ENCODE measurements at places on chromosomes 16 and 17.

DNA sequence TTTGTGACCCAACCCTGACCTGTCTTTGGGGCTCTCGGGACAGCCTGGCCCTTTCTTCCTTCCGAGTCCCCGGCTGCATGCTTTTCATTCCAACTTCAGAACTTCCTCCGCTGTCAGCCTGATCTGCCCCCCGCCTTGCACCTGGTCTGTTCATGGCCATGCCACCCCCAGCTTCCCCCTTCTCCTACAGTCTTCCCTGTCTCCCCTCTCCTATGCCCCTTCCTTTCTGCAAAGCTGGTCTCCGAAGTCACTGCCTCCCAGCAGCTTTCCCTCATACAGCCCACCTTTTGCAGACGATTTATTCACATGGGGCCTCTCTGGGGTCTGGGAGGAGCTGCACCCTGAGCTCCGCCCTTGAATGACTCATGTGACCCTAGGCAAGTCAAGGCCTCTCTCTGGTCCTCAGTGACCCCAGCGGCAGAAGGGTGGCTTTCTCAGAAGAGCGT lies 47.1 kb upstream of the SDK2 start:
- DNase-seq = no peak

DNA sequence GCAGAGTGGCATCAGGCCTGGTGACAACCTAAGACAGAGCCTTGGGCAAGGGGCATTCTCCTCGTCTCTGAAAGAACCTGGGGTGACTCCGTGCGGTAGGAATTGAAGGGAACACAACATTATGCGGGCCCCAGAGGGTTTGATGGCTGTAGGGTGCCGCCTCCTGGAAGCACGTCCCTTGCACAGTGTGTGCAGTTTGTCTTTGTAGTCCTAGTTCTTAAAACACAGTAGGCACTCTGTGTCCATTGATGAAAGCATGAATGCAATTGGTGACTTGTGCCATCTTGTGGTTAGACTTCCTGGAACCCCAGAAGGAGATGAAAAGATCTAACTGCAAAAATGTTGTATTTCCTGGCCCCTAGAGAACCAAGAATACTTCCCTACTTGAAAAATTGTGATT lies 279.8 kb downstream of the UTP18 start:
- no peak for DNase-seq

DNA sequence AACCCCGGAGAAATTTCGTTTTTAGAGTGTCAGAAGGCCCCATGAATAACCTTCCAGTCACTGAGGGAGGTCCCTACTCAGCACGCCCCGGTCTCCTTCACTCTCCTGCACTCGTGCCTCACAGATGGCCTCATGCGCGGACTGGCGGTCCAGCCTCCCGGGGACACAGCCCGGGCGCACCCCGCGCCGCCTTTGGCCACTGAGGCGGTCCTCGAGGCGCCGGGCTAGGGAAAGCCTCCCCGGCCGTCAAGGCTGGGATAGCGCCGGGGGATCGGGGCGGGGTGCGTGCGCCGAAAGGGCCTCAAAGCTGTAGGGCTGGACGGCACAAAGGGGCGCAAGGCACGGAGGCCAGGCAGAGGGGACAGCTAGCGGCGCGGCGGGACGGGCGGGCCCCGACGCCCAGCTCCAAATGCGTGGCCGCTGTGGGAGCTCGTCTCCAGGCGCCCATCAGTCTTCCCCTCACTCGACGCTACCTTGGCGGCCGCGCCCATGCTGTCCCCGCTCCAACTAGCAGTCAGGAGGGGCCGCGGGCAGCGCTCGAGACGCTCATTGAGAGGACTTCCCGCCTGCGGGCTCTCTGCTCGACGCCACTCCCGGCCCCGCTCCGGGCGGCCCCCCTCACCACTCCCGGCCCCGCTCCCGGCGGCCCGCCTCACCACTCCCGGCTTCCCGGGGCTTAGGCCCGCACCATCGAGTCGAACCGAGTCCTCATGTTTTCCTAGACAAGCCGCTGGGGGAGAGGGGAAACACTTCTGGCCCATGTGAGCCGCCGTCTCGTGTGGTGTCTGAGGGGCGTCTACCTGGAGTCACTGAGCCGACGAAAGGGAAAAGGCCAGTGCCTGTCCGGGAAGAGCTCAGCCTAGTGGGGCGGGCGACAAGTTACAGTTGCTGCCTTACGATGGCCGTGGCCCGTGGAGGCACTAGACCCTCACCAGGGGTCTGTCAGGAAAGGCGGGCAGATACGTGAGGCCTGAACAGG lies at the start of gene USP6:
USP6 (plus strand) TSS at position 360 of the 979 bp plus-strand sequence. CDS start 14,336 bp downstream, outside the sequence.
- no peak for DNase-seq

DNA sequence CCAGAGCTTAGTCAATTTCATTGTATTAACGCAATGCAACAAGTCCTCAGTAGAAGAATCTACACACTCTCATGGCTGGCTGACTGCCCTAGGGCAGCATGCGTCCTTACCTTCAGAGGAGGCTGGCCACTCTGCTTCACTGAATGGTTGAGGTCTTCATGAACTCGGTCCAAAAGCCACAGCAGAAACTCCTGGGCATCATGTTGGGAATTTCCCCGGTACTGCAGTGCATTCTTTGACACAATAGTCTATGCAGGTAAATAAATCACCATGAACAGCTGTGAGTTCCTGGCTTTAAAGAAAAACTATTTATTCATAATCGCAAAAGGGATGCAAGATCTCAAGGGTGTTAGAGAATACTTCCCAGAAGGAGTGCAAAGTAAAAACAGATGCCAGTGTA lies 41.3 kb downstream of the USP31 start:
- DNase-seq = no peak

DNA sequence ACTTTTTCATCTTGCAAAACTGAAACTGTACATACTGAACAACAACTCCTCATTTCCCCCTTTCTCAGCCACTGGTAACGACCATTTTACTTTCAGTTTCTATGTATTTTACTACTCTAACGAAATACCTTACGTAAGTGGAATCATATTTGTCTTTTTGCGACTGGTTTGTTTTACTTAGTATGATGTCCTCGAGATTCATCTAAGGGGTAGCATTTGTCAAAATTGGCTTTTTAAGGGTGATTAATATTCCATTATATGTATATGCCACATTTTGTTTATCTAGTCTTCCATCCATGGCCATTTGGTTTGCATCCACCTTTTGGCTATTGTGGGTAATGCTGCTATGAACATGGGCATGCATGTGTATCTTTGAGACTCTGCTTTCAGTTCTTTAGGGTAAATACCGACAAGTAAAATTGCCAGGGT lies 10.4 kb downstream of the KPNB1 start:
- no peak for DNase-seq

DNA sequence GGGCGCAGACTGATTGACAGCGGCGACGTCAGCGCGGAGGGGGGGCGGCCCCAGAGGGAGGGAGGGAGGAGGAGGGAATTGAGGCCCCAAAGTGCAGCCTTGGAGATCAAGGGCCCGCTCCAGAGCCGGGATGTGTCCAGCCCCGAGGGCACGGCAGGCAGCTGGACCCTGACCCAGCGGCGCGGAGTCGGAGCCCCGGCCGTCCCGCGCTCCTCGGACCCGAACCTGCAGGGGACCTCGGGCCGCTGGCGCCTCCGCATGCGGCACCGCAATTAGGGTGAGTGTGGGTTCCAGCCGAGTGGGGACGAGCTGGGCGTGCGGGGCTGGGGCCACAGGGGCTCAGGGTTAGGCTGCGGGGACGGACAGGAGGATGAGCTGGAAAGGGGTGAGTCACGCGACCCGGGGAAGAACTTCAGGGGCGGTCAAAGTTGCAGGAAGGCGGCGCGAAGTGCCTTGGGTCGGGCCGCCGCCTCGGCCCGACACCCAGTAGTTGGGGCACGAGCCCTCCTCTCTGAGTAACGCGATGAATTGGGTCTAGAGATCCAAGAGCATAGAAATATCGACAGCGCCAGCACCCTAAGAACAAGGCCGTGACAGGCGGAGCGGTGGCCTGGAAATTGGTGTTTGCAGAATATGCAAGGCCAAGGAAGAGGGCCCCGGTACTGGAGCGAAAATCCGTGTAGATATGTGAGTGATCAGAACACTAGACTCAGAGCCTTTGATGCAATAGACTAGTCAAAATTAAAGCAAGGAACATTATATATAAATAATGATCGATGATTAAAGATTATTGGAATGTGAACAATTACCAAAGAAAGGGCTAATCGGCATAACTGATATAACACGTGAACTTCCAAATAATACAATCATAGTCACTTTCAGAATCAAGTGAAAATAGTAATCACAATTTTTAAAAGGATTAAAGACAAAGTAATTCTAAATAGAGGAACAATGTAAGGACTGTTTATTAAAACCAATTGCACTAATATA lies at the start of gene TBX4:
TBX4 (plus strand) TSS at position 122 of the 990 bp plus-strand sequence. CDS start 4,069 bp downstream, outside the sequence.
- DNase-seq = no peak

DNA sequence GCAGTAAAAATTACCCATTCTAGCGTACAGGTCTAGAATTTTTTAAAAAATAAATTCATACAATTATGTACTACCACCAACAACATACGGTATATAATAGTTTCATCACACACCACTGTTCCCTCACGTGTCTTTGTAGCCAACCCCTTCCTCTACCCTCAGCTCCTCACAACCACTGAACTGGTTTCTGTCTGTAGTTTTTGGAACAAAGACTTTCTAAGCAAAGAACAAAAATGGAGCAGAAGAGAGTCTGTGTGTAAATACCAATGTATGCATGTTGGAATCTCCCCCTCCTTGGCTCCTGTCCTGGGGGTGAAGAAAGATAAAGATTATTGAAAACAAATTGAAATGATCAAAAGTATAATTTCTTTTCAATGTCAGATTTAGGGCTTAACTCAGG lies 31.9 kb upstream of the CCR7 start:
- no peak for DNase-seq
